ENCODE measurements at places on chromosomes 1 and 21. TPM values are rescaled to one million over a fixed set of nuclear protein-coding genes. Genes with fewer than 3 reads are reported as not detected.

DNA sequence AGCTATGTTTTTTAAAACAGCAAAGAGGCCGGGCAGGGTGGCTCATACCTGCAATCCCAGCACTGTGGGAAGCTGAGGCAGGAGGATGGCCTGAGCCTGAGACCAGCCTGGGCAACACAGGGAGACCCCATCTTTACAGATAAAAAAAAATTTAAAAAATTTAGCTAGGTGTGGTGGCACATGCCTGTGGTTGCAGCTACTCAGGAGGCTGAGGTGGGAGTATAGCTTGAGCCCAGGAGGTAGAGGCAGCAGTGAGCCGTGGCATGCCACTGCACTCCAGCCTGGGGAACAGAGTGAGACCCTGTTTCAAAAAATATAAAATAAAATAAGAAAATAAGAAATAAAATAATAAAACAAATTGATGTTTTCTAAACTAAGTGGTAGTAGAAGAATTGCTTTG lies 8.4 kb downstream of the SLC35A3 start:
- no peak for DNase-seq

The PAQR6 gene
- total RNA-seq, result 2.6 TPM

DNA sequence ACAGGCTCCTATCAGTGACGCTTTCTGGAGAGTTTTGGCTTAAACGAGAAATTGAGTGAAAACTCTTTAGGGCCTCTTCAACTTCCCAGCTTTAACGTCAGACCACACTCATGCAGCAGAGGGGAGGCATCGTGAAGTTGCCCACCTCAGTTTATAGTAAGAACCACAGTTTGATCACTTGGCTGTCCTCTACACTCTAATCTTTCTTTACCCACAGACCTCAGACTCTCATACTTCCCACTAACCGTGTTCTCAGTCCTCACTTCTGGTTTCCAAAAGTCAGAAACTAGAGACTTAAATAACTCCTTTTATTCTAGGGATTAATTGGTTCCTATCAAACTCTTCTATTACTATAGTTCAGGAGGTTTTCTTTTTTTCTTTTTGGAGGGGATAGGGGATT lies 302.2 kb downstream of the NTNG1 start:
- no peak for DNase-seq

The FUBP1 gene
- total RNA-seq, result 285 TPM

The VAV3 gene
- 96.6 TPM for total RNA-seq

DNA sequence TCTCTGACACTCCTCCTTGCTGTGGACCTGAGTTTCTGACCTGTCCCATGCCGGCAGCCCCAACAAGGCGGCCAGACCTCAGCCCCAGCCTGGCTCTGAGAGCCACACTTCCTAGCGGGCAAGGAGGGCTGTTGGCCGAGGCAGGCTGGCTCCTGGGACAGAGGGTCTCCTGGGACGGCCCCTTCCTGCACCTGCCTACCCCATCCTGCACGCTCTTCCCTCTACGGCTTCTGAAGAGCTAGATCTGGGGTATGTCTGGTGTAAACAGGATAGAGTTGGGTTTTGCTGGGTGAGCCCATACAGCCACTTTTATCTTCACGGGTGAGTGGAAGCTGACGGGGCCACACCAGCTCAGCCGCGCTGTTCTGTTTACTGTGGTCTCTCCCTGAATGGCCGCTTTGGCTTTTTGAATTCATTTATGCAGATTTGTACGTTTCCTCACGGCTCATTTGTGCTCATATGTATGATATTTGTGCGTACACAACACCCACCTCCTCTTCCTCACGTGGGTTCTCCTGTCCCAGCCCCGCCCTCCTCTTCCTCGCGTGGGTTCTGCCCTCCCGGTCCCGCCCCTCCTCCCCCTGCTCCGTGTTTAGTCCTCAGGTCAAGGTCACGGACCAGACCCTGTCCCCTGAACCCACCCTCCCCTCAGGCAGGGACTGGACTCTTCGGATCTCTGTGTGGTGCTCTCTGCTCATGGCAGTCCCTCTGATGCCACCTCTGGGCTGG lies 34.7 kb upstream of the POFUT2 start:
- peak; percentile 52 for DNase-seq

The SPRR3 gene
- total RNA-seq, result not detected

The FABP3 gene
- total RNA-seq, result not detected

The SERPINC1 gene
- total RNA-seq, result 0.48 TPM

The GJB5 gene
- total RNA-seq, result not detected

The CRYAA gene
- not detected for total RNA-seq

The IL22RA1 gene
- total RNA-seq, result not detected

DNA sequence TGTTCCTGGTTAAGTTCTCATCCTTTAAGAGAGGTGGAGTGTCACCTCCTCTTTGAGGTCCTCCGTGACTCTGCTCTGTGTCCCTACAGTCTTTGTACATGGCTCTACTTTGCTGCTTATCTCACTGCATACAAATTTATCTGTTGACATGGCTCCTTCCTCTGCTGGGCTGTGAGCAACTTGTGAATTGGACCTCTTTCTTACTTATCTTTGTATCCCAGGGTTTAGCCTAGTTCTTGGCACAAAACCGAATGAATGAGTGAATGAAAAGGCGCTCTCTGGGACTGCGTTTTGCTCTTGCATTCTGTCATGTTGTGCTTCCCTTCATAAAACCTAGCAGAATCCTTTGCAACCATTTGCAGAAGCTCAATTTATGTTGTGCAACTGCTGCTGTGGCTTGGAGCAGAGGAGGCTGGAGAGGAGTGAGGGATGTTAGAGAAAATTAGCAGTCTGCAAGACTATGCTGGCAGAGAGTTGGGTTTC lies 12.4 kb downstream of the SLC26A9 start:
- no peak for DNase-seq
